GM18507 (cell line): ENCODE measurements at places on chromosomes 1 and 21.

DNA sequence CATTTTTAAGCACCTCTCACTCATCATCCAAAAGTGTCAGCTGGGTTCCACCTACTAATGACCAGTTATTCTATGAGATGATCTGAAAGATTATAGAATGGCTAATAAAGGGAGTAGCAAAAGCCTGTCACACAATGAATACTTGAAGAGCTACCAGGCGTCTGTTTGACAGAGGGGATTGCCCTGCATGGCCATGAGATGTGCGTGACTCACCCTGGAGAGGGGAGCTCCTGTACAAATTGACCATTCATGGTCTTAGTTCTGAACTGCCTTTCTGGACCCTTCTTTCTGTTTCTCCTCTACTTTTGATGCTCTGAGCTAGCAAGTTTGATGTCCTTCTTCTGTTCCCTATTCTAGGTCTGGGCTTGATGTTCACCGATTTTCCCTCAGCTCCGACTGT lies 85.2 kb upstream of the ABCD3 start:
- DNase-seq, result no peak

- no peak for DNase-seq
These were observed 22.6 kb upstream of the RNF187 start for GRCh38 chr1:228464487-228464983.

DNA sequence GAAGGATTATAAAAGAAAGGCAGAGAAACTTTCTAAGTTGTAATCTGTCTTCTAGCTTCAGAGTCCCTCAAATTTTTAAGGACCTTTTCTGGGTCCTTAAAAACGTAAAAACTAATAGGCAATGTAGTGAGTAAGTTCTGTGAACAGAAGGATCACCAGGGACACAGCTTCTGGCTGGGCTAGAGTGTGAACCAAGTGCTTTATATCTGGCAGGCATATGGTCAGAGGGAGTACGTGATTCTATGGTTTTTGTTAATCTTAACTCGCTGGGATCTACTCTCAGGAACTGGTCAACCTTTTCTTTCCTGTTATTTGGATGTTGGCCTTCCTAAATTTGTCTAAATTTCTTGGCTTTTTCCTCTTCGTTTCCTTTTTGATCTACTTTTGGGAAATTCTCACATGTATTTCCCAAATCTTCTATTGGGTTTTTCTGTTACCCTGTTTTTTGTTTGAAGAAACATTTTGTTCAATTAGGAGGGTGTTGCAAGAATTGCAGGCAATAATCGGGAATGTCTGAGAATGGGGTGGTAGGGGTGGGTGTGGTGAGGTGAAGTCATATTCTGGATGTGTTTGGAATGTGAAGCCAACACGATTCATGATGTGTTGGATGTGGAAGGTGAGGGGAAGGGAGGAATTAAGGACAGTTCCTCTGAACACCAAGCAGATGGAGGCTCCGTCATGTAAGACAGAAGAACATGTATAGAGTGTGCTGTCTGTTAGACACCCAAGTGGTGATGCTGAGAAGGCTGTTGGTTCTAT lies 193.2 kb downstream of the FMN2 start:
- no peak for DNase-seq

DNA sequence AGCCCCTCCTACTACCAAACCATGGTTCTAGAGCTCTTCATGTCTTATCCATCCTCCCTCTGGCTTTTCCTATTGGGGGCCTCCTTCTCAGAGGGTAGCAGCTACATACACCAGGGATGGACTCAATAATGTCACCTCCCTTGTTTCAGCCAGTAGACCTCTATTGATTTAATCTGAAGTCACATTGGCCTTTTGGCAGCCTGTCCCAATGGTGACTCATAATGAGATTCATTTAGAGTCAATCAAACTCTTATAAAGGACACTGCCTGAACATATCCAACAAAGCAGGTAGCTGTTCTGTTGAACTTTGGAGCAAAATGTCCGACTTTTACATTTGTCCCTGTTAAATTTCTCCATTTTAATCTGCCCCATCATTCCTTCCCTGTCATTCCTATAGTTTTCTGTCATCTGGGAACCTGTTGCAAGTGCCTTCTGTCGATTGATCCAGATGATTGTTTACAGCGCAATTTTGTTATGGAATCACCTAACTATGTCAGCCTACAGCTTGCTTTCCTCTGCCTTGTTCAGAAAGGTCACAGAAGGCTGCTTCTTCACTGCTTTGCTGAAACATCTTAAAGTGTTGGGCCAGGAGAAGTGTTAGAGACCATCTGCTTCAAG lies 105.9 kb downstream of the ETS2 start:
- no peak for DNase-seq

GRCh38 chr1:205205055-205205454 lies 6.4 kb downstream of the DSTYK start:
- DNase-seq, result no peak

DNA sequence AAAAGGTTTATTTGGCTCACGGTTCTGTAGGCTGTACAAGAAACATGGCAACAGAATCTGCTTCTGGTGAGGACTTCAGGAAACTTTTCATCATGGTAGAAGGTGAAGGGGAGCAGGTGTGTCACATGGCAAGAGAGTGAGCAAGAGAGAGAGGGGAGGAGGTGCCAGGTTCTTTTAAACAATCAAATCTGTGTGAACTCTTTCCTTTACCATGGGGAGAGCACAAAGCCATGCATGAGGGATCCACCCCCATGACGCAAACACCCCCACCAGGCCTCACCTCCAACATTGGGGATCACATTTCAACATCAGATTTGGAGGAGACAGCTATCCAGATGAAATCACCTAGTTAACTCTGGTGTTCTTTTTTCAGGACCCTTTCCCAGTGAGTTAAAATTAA lies 103.6 kb downstream of the GALNT2 start:
- no peak for DNase-seq

GRCh38 chr1:110255392-110255787 lies 45.3 kb downstream of the KCNC4 start:
- DNase-seq, result no peak

DNA sequence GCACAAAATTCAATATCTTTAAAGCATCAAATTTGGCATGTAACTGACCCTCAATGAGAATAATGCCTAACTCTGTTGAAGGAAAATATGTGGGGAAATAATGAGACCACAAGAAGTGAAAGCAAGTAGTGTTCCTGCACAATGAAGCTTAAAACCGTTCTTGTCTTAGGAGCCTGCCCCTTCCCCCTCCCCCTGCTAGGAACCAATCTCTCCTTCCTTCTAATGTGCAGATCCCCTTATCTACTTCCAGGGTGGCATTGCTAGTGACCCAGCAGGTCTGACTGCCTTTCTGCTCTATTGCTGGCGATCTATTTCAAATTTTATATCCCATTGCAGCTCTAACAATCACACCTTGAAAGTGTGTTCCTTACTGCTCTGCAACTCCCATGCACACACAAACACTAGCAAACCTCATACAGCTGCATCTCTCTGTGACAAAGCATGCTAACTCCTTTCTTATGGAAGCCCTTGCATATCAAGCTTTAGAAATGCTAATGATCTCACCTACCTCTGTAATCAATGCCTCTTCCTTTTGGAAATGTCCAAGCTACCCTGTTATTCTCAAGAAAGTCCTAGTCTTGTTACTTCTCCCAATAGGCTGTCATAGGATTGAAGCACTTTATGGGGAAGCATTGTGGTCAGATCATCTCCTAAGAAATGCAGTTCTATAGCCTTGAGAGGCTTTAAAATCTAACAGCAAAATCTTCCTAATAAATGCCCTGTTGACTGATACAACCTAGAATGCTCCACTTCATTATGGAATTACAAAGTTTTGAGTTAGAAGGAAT lies 26.5 kb downstream of the BCL9 start:
- DNase-seq, result no peak

DNA sequence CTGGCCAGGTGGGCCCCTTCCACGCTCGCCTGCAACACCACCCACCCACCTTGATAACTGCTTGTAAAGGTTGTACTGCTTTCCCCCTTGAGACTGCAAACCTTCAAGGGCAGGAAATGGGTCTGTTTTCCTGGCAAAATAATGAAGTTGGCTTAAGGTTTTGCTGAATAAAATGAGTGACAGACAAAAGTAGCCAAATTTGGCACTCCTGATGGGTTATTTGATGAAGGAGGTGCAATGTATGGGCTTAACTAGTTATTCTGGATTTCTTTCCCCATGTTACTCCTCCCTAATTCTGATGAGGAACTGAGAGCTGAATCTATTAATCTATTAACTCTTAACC lies 14.6 kb upstream of the HLCS start:
- DNase-seq, result no peak

GRCh38 chr1:51729824-51730301 lies 113.0 kb downstream of the OSBPL9 start:
- DNase-seq, result no peak
